Right lung (tissue), 10 donors: ENCODE measurements at places on chromosomes 5 and 9.

GRCh38 chr5:30600892-30601291 lies 592.6 kb upstream of the CDH6 start:
- no peak for DNase-seq

- no peak for DNase-seq
These were observed 152.2 kb downstream of the GABBR2 start for GRCh38 chr9:98556511-98556910.

DNA sequence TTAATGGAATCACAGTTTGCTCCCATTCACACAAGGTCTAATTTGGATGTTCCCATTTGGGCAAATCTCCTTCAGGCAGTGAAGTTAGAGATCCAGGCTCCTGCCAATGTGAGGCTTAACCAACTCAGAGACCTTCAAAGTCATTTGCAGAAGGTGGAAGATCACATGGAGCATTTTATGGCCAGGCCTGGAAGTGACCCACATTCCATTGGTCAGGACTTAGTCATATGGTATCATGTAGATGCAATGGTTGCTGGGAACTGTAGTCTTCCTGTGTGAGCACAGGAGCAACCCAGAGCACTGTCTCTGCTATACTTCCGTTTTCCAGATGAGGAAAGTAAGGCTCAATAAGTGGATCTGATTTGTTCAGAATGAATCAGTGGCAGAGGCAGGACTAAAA lies 292.7 kb upstream of the SMARCA2 start:
- DNase-seq: no peak

GRCh38 chr5:30831123-30831522 lies 362.4 kb upstream of the CDH6 start:
- DNase-seq: no peak

GRCh38 chr9:115115117-115115880 lies 2.7 kb downstream of the TNC start:
- DNase-seq: no peak

- DNase-seq: no peak
These were observed 50.2 kb upstream of the ZBTB43 start for GRCh38 chr9:126754436-126755316.

DNA sequence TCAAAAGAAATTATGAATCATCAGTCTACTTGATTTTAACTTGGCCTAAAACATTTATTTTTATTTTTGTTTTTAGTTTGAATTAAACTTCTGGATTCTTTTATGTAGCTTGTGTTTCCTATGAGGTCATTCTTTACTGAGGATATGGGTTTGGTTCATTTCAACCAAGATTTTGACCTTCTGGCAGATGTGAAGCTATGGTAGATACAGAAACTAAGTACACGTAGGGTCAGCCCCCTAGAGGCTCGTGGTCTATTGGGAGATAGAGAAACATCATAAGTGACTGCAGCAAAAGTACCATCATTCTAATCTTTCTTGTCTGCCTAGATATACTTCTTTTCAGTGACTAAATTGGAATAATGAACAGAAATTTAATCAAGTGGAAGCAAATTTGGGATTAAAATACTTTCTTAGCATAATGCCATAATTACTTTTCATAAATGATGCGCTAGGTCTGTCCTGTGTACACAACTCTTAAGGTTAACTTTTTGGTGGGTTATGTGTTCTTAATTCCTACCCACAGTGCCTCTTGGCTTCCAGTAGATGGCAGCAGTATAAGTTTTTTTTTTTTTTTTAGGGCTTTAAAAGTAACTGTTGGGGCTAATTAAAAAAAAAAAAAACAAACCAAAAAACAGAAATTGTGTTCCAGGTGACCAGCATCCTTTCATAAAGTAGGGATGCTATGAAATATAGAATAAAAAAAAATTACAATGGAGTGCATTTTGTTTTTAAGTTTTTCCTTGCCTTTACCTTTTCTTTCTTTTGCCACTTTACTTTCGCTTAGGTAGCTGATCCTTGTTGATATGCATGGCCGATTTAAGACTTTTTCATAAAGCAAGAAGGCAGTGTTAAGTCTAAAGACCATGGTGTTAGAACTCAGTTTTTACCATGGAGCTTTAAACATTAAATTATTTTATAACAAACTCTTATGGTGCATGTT lies 49.9 kb downstream of the LRRTM2 start:
- DNase-seq: no peak

DNA sequence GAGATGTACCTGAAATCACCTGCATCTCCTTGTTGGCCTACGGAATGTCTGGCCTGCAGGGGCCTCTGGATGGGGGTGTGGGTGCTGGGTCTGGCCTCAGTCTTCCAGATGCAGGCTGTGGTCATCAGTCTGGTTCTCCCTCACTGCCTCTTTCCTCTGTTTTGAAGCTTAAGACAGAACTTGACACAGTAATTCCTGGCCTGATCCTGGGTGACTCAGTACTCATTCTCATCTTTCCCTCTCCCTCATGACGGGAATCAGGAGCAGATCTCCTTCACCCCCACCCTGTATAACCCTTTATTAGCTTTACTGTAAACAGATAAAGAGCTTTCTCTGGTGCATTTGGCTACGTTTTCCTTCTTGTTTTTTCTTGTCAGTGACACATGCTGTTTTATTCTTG lies 89.3 kb upstream of the ADAMTS16 start:
- DNase-seq: no peak

DNA sequence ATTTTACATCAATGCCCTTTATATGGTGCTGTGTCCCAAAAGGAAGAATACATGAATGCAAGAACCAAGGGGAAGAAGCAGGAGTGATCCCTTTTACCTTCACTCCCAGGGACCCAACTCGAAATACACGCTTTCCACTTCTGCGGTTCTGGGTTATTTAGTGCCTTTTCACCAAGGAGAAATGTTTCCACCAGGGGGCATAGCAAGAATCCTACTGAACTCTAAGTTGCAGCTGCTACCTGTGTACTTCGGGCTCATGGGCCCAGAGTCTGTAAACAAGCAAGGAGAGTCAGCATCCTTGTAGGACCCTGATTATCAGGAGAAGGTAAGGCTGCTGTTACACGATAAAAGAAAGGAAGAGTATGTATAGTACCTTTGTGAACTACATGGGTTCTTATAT lies 45.7 kb downstream of the DPYSL3 start:
- DNase-seq: no peak

DNA sequence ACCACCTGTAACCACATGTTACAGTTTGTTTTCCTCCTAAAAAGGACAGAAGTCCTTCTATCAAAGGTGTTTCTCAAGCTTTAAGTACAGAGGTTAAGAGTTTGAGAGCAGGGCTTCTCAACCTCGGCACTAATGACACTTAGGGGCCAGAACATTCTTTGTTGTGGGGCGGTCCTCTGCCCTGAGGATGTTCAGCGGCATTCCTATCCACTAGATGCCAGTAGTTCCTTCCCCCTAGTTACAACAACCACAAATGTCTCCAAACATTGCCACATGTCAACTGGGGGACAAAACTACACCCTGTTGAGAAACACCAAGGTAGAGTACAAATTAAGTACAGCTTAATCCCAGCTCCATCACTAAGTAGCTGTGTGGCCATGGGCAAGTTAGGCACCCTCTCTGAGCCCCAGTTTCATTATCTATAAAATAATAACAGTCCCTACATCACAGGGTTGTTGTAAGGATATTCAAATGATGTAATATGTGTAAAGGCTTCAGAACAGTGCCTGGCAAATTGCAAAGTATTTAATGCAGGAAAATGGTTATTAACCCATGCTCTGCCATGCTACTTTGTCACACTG lies 44.6 kb downstream of the PIP5K1B start:
- DNase-seq: no peak

DNA sequence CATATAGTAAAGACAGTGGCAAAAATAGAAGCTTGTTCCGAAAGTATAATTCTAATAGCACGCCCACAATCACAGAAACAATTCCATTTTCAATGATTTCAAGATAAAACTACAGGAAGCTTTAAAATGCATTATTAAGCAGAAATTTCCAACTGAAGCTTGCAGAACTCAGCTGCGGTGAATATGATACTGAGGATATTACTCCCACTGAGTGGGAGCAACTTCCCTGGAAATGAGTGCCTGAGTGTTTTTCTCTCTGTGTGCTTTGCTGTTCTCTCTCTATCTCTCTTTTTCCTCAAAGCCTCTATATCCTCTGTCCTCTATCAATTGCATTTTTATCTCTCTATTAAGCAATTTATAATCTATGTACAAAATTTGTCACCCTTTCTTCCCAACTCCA lies 187.5 kb upstream of the PRDM9 start:
- no peak for DNase-seq

DNA sequence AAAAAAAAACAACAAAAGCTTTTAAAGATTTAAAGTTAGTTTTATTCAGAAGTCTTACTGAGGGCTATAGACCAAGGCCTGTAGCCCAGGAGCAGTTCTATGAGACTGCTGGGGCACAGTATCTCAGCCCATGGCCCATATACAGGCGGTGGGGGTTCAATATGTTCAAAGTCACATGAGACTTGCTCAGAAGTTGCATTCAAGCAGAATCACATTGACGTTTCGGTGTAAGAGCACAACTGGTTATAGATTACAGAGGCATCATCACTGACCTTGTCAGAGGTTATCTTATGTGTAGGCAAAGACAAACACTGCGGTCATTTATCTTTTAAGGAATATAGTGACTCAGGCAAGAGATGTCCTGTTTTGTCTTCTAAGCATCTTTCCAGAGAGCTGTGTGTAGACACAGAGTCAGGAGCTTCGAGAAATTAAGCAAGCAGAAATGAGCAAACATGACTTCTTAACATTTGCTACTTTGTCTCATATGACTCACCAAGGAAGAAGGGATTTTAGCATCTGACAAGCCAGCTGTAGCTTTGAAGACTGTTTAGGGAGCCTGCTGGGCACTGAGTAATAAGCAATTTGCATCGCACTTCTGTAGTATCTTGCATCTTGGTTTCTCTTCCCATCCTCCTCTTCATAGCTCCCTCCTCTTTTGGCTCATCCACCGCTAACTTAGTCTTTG lies 12.9 kb upstream of the F2RL1 start:
- DNase-seq: no peak

- no peak for DNase-seq
These were observed 133.4 kb upstream of the PAPPA start for GRCh38 chr9:116020146-116020545.

DNA sequence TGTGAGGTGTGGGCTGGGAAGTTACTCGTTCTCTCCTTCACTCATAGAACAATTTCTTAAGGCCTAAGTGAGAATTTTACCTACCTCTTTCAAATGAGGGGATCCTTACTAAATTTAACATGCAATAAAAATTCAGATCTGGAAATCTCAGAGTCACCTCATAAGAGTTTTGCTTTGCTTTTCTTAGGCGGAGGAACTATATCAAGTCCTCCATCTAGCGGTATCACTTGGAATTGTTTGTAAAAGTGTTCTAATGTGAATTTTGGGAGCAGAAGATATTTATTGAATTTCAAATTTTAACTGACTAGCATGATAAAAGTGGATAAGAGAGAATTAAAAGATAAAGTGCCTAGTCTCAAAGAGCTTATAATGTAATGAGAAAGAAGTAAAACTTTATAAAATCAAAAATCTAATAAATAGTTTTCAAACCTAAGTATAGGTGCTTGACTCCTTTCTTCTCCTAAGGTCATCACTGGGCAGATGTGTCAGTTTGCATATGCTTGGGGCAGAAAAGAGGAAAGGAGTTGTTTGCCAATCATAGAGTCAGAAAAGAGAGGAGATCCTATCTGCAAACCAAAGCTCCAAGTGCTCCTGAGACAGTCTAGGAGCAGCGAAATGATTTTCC lies 145.7 kb upstream of the DAB2 start:
- no peak for DNase-seq

DNA sequence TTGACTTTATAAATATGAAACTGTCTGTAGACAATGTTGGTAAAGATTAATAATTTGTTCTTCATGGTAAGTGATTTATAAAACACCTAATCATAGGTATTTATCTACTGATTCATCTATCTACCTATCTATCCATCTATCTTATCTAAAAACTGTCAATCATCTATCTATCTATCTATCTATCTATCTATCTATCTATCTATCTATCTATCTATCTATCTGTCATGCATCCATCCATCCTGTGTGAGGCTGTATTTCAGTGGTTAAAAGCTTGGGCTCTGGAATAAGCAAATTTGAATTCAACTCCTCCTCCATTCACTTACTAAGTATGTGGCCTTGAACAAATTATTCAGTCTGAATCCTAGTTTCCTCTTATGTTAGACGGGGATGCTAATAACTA lies 161.9 kb upstream of the GNA14 start:
- DNase-seq: no peak

DNA sequence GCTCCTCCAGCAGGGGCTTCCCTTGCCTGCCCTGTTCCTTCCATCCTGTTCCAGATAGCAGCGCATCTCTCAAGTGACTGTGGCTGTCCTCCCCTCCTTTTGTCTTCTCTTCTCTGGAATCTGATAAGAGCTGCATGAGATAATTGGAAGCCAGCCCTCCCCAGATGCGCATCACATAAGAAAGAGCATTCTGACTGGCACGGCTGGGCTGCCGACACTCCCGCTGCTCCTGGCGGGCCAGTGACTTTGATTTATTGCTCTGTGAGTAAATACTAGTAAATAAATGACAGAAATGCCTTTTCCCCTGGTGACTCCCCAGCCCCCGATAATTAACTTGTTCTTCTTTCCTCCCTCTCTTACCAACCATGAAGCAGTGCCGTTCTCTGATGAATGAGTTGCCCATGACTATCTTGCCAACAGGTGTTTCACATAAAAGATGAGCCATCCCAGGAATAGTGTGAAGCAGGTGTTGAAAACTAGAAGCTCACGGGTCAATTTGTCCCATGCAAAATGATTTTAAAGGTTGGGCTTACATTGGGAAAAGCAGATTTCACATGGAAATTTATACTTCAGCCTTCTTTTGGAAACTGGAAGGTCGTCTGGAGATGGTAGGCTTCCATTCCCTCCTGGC lies 212.3 kb downstream of the ERCC6L2 start:
- no peak for DNase-seq

DNA sequence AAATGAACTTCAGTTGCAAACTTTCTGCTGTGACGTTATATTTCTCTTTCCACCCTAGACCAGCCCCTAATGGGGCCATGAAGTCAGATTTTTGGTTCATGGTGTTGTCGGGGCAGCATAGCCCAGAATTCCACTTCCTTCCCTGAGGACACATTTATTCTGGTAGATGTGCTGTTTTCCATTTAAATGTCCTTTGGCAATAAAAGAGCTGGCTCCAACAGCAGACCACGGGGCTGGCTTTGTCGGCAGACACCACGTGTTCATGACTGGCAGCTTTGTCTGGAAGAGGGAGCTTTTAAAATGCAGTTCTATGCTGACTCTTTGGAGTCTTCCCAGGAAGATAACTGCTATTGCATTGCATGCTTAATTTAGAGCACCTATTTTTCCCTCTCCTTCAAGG lies 17.6 kb upstream of the LCP2 start:
- peak; percentile 80 for DNase-seq

DNA sequence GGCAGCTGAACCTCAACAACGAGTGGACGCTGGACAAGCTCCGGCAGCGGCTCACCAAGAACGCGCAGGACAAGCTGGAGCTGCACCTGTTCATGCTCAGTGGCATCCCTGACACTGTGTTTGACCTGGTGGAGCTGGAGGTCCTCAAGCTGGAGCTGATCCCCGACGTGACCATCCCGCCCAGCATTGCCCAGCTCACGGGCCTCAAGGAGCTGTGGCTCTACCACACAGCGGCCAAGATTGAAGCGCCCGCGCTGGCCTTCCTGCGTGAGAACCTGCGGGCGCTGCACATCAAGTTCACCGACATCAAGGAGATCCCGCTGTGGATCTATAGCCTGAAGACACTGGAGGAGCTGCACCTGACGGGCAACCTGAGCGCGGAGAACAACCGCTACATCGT lies 12.4 kb upstream of the PHYHD1 start:
- no peak for DNase-seq

- DNase-seq: no peak
These were observed 512 bp downstream of the GRIN3A start for GRCh38 chr9:101737705-101738565.
